ENCODE measurements at places on chromosomes 12 and 14.
A peak's percentile ranks its signal among the peaks of the same experiment; 100 is the strongest.

- no peak for DNase-seq
These were observed 170.8 kb downstream of the RPL10L start for GRCh38 chr14:46480817-46481216.

GRCh38 chr14:53596853-53597525 is 359.6 kb downstream of the BMP4 start:
- DNase-seq: no peak

- no peak for DNase-seq
These were observed 47.6 kb downstream of the TMEM132C start for GRCh38 chr12:128314611-128315010.

DNA sequence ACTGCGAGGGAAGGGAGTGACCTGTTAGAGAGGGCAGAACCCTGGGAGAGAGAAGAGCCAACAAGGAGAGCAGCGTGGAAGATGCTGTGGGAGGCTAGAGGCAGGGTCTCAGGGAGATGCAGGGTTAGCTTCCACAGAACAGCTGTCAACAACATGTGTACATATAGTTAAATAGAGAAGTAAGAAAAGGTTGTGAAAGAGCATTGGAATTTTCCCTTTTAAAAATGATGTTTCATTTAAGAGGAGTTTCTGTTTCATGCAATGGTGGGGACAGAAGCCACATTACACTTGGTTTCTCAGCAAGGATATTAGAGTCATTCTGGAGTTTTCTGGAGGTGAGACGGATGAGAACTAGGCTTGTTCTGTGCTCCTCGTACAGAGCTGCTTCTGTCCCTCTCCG is 23.8 kb upstream of the TBC1D30 start:
- no peak for DNase-seq

DNA sequence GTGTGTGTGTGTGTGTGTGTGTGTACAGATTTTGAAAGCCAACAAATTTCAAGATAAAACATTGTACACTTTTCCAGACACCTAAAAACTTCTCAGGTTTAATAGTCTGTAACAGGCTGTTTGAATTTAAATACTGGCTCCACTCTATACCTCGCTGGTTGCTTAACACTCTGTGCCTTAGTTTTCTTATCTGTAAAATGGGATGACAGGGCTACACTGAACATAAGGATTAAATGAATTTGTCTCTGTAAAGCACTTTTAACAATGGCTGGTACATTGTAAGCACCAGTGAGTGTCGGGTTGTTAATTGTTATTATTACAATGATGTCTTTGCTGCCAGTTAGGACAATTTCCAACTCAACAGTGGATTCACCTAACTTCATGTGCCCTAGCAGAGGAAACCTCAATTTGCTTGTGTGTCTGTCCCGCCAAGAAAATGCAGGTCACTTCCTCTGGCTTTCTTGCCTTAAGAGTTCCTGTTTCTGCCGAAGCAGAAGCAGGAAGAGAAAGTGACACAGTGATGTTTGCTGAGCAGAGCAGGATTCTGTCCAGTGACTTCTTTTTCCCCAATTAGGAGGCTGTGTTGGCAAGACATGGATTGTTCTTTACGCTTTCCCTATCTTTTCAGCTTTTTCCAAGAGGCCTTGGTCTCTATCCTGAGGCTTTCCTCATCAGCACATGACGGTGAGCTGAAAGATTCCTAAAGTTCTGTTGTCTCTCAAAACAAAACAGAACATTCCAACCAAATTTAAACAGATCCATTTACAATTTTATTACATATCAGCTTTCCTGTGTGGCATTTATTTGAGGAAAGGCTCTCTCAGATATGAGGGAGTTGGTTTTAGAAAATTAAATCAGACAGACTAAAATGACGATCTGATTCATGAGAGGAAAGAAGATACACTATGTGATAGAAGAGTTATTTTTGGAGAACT is 154.1 kb upstream of the ATP2B1 start:
- peak; percentile 11 for DNase-seq

DNA sequence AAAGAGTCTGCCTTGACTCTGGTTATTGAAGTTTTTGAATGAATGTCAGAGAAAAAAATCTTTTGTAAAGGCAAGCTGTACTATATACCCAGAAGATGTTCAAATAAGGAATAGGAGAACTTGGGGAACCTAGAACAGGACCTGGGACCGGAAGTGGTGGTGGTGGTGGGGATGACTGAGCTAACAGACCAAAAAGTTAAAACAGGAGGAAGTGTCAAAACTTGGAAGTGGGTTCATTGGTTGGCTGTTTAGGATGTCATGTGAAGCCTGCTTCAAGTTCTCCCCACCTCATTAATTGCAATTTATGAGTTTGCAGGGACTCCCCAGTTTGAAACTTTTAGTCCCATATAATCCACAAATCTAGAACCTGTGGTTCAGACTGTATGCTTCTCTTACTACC is 26.2 kb downstream of the PLXNC1 start:
- no peak for DNase-seq

- no peak for DNase-seq
These were observed 25.4 kb downstream of the SVOP start for GRCh38 chr12:108995370-108995992.

DNA sequence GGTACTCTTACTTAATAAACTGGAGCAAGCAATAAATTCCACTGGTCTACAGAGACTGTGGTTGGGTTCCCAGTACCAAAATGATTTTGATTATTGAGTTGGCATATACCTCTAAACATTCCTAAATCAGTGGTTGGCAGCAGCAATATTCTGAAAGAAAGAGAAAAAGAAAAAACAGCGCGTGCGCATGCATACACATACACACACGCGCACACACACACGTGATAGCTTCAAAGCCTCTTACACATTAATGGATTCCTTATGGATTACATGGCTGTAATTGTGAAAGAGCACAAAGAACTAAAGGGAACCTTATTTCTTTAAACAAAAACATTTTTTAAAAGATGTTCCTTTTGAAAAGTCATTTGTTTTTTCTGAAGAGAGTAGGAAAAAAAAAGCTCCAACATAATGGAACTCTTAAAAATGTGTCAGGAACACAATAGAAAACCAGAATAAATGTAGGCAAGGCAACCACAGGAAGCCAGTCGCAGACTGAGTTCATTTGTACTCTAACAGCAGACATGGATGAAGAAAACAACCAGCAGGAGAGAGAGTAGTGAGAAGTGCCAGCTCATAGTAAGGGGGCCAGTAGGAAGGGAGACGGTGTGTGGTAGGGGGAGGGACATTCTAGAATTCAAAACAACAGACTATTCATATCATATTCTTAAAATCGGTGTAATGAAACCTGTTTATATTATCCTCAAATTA is 80.0 kb downstream of the DRAM1 start:
- no peak for DNase-seq

DNA sequence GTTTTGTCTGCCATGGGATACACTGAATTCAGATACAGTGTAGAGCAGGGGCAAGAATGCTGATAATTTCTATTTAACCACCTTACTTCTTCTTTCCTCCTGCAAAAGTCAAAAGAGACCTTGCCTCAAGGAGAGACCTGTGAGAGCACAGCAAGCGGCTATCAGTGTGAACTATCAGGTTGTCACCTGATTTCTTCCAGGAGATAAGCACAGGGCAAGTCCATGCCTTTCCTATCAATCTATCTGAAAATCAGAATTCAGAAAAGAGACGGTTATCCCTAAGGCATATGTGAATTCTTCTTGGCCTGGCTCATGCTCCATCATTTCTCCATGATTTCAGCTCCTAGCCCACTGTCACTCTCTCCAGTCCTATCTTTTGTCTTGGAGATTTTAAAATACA is 128.9 kb upstream of the CCND2 start:
- DNase-seq: no peak

DNA sequence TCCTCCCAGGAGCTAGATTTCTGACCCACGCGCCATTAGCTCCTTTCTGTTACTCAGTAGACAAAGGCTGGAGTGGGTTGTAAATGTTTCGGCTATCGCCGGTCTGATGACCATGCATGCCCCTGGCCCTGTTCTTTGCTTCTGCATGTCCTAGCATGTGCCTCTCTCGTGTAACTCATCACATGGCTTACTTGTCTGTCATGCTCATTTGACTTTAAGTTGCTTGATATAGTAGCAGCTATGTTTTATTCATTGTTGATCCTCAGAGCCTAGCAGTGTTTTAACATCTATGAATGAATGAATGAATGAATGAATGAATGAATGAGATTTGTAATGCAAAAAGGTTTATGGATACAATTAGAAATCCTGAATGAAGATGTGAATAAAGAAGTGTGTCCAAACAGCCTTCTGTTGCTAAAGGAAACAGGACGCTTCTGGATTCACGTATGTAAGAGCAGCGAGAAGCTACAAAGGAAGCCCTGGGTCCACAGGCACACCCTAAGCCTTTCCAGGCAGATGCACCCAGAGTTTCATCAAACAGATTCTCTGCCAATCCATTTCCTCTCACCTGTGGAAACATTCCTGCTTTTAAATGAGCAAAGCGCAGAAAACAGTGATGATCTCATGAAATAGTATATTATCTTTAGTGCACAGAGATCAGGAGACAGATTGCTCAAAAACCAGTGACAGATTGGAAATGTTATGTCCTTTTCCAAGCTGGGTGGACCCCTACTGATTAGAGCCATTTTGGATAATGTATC is 3.4 kb downstream of the GSG1 start:
- no peak for DNase-seq

DNA sequence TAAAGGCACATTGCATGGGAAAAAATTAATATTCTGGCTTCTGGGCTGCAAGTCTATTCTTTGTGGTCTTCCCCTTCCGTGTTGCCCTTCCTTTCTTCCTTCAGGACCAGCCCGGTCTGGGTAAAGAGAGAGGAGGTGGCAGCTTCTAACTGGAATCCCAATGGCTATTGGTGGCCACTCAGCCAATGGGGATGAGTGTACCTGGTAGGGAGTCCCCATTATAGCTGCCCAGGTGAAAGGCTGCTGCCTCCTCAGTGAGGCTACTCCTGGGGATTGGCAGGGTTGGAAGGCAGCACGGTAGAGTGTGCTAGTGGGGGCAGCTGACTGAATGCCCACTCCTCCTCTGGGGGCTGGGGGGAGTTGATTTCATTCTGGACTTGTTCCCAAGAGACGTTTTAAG is 112.6 kb downstream of the RBM19 start:
- DNase-seq: no peak

GRCh38 chr12:81543621-81544139 is 215.5 kb downstream of the PPFIA2 start:
- DNase-seq: no peak

GRCh38 chr12:42638697-42639096 is 49.2 kb upstream of the PRICKLE1 start:
- no peak for DNase-seq

GRCh38 chr14:103527408-103528145 is 1.4 kb upstream of the TRMT61A start:
- peak; percentile 24 for DNase-seq

DNA sequence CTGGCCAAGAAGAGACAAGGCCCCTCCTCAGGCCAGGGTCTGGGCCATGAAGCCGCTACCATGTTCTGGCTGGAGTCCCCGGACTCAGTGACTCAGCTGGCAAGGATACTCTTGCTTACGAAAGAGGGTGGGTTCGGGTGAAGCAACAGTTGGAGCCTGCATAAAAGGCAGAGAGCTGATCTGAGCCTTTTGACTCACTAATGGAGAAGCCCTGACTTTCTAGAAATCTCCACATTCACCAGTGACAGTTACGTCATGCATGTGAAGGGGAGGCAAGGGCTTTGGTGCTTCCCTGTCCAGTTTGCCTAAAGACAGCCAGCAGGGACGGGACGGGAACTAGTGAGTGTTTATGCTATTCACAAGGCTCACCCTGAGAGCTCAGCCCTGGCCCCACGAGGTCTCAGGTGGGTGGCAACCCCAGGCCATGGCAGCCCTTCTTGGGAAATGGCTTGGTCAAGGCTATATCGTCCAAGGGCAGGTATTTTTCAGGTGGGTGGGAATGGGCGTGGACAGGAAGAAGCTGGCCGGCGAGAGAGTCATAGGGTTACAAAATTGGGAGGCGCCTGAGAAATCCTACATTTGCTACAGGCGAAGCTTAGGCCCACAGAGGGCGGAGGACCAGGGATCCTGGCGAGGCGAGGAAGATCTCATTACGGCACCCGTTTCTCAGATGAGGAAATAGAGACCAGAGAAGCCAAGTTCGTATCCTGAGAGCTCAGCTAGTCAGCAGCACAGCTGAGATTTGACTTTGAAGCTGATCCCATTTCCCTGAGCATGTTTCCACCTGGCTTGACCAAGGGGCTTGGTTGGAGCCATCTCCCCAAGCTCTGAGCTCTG is 314.6 kb downstream of the BCL11B start:
- no peak for DNase-seq

DNA sequence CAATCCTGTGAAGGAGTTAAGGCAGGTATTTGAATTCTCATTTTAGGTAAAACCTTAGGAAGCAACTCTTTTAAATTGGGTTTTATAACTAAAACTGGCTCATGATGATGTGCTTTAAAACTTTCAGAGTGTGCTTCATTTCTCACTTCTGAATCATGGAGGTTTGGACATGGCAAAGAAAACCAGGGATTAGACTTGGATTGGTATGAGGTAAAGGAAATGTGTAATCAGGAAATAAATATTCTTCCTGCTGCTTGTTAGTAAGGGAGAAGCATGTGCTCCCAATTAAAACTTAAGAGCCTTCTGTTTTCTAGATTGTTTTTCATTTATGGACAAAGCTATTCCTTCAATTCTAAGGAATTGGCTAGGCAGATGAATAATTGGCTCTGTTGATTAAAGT is 57.4 kb downstream of the FBXO33 start:
- DNase-seq: no peak

- DNase-seq: no peak
These were observed 4.5 kb upstream of the SH2B3 start for GRCh38 chr12:111401167-111401605.

- no peak for DNase-seq
These were observed 338.0 kb upstream of the FKBP4 start for GRCh38 chr12:2456813-2457186.

- DNase-seq: no peak
These were observed 387.5 kb downstream of the EGLN3 start for GRCh38 chr14:33563191-33563900.

- no peak for DNase-seq
These were observed 9.8 kb upstream of the RIMKLB start for GRCh38 chr12:8687846-8688601.

GRCh38 chr12:69685810-69686209 is 13.3 kb downstream of the BEST3 start:
- no peak for DNase-seq
